ENCODE measurements at places on chromosomes 13 and 19.
A peak's percentile ranks its signal among the peaks of the same experiment; 100 is the strongest.

- H3K27me3 ChIP-seq, result no peaks in the 10 kb centered on the region
- no peak overlapping the region for H3K27ac ChIP-seq
- H3K4me3 ChIP-seq, result no peak overlapping the region
- H3K36me3 ChIP-seq, result no peaks in the 10 kb centered on the region
- no peak for DNase-seq
These were observed 54.1 kb upstream of the SLITRK6 start for GRCh38 chr13:85853161-85853894.

DNA sequence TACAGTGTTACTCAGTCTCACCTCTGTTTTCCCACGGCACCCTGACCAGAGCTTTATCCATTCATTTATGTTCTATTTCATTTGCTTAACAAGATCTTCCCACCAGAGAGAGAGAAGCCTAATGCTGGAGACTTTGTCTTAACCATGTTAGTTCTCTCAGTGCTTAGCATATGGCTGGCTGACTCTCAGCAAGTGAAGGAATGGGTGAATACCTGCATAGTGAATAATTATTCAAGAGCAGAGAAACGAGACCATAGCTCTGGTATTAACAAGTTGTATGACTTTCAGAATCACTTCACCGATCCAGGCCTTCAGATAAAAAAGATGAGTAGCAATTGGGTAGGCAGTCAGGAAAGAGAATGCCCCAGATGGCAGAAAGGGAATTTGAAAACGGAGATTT is 686.3 kb downstream of the LIG4 start:
- H3K27ac ChIP-seq, result no peak overlapping the region
- no peaks in the 10 kb centered on the region for H3K36me3 ChIP-seq
- no peaks in the 10 kb centered on the region for H3K4me1 ChIP-seq
- H3K27me3 ChIP-seq, result no peaks in the 10 kb centered on the region

- H3K27ac ChIP-seq, result no peak overlapping the region
- H3K4me1 ChIP-seq, result no peaks in the 10 kb centered on the region
- H3K4me3 ChIP-seq, result no peak overlapping the region
- no peak for DNase-seq
- H3K36me3 ChIP-seq, result no peaks in the 10 kb centered on the region
- no peaks in the 10 kb centered on the region for H3K27me3 ChIP-seq
These were observed 494.0 kb downstream of the LIG4 start for GRCh38 chr13:107721125-107721869.

DNA sequence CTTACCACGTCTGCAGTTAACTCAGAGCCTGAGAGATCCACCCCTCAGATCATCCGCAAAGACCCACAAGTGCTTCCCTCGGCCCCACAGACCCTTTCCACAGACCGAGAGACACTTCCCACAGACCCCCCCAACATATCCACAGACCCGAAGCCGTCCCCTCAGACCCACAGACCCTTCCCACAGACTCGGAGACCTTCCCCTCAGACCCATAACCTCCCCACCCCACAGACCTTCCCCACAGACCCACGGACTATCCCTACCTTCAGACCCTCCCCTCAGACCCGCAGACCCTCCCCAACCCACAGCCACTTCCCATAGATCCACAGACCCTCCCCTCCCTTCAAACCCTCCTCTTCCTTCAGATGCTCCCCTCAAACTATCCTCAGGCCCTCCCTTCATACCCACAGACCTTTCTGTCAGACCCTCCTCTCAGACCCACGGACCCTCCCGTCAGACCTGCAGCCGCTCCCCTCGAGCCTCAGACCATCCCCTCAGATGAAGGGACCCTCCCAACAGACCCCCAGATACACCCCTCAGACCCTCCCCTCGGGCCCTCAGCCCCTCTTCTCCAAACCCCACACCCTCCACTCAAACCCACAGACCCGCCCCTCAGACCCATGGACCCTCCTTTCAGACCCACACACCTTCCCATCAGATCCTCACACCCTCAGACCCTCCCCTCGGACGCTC is 20.1 kb upstream of the TFDP1 start:
- H3K4me1 ChIP-seq, result no peaks in the 10 kb centered on the region
- H3K27me3 ChIP-seq, result no peaks in the 10 kb centered on the region
- no peak overlapping the region for H3K4me3 ChIP-seq
- no peak for DNase-seq

GRCh38 chr19:52648336-52649016 is 10.3 kb upstream of the ZNF83 start:
- H3K27me3 ChIP-seq, result no peaks in the 10 kb centered on the region
- no peak for DNase-seq
- H3K4me1 ChIP-seq, result no peaks in the 10 kb centered on the region

GRCh38 chr13:25455146-25455545 is 83.4 kb downstream of the ATP8A2 start:
- DNase-seq, result no peak
- H3K27me3 ChIP-seq, result peaks cover 3% of the 10 kb centered on the region
- H3K4me1 ChIP-seq, result no peaks in the 10 kb centered on the region
- no peak overlapping the region for H3K4me3 ChIP-seq
- H3K36me3 ChIP-seq, result no peaks in the 10 kb centered on the region

GRCh38 chr13:77503398-77503797 is 32.1 kb upstream of the SCEL start:
- H3K27ac ChIP-seq, result no peak overlapping the region
- H3K36me3 ChIP-seq, result no peaks in the 10 kb centered on the region
- H3K4me3 ChIP-seq, result no peak overlapping the region
- peaks cover 9% of the 10 kb centered on the region for H3K4me1 ChIP-seq

DNA sequence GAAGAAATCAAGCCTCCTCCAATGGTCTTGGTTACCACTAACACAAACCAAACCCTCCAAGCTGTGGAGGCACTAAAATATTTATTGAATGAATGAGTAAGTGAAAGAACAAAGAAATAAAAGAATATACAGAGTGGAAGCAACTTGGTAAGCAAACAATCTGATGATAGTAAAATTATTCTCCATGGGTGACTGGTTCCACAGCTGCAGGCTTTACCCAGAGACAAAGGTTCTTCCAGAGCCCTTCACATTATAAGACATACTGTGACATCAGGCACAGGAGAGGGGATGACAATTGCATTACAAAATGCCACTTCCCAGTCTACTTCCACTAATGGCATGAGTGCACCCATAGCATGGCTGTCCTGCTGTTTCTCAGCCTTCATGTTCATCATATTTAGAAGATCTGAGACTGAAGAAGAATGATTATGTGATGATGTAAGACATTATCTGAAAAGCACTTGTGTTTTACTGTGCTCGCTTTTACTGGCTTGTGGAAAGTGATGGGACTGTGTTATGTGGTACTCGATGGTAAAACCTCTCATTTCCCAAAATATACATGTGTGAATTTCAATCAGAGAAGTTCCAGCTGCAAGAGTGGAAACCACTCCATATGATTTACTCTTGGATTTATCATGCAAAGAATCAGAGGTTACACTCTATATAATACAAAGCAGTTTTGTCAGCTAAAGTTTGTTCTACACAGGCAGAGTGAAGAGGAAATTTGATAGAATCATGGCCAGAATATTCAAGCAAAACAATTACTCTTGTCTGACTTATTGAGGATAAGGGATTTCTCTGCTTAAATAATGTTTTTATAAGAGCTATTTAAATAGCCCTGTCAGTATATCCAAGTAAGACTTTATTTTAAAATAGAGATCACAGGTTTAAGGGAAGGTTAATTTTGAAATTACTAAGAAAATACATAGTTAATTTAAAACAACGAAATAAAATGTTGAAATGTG is 220.2 kb upstream of the NBEA start:
- no peaks in the 10 kb centered on the region for H3K27me3 ChIP-seq
- no peaks in the 10 kb centered on the region for H3K36me3 ChIP-seq
- H3K4me3 ChIP-seq, result no peak overlapping the region
- H3K4me1 ChIP-seq, result no peaks in the 10 kb centered on the region
- H3K27ac ChIP-seq, result no peak overlapping the region

- no peaks in the 10 kb centered on the region for H3K4me1 ChIP-seq
- H3K27ac ChIP-seq, result no peak overlapping the region
- no peaks in the 10 kb centered on the region for H3K36me3 ChIP-seq
- H3K27me3 ChIP-seq, result no peaks in the 10 kb centered on the region
- DNase-seq, result no peak
- no peak overlapping the region for H3K4me3 ChIP-seq
These were observed 165.1 kb upstream of the PRR20A start for GRCh38 chr13:56975647-56976046.

DNA sequence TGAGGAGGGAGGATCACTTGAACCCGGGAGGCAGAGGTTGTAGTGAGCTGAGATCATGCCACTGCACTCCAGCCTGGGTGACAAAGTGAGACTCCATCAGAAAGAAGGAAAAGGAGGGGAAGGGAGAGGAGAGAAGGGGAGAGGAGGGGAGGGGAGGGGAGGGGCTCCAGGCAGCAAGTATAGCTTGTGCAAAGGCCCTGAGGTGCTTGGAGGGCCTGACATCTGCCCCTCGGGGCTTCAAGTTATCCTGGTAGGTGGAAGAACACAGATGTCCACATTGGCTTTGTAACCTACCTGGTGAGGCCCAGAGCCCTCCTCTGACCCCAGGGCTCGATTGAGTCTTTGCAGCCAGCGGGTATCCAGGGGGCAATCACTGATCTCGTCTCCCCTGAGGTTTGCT is 11.5 kb upstream of the ZNRF4 start:
- no peak overlapping the region for H3K27ac ChIP-seq
- DNase-seq, result no peak
- H3K36me3 ChIP-seq, result no peaks in the 10 kb centered on the region
- H3K27me3 ChIP-seq, result no peaks in the 10 kb centered on the region
- no peaks in the 10 kb centered on the region for H3K4me1 ChIP-seq

DNA sequence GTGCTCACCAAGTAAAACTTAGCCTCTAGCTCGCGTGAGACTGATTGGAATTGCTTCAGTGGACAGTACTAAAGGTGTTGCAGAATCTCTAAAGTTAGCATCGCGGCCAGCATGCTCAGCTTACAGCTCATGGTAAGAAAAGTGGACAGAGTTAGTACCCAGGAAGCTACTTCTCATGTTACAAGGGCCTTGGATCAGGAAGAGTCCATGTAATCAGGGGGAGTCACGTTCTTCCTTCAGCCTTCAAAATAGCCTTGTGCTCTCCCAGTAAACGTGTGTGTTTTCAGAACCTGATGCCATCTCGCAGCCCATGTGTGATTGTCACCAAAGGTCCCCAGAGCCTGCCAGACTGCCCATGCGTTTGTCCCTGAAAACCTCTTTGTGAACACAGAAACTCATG is 195.8 kb upstream of the RNF113B start:
- no peak overlapping the region for H3K27ac ChIP-seq
- no peaks in the 10 kb centered on the region for H3K36me3 ChIP-seq
- H3K4me1 ChIP-seq, result peaks cover 4% of the 10 kb centered on the region
- DNase-seq, result peak; percentile 55

DNA sequence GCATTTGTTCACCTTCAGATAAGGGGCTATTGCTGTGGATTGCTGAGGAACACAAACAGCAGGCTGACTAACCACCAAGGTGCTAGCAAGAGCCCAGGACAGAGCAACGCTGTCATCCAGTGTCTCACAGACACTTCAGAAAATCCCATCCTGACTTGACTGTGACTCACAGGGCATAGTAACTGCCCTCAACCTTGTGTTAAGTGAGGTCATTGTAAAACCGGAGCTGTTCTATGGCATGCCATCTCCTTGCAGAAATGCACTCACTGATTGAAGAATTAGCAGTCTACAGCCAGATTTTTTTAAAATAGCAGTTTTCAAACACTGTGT is 51.1 kb downstream of the TNFRSF19 start:
- DNase-seq, result no peak
- no peaks in the 10 kb centered on the region for H3K36me3 ChIP-seq
- H3K27me3 ChIP-seq, result no peaks in the 10 kb centered on the region
- H3K4me3 ChIP-seq, result no peak overlapping the region

DNA sequence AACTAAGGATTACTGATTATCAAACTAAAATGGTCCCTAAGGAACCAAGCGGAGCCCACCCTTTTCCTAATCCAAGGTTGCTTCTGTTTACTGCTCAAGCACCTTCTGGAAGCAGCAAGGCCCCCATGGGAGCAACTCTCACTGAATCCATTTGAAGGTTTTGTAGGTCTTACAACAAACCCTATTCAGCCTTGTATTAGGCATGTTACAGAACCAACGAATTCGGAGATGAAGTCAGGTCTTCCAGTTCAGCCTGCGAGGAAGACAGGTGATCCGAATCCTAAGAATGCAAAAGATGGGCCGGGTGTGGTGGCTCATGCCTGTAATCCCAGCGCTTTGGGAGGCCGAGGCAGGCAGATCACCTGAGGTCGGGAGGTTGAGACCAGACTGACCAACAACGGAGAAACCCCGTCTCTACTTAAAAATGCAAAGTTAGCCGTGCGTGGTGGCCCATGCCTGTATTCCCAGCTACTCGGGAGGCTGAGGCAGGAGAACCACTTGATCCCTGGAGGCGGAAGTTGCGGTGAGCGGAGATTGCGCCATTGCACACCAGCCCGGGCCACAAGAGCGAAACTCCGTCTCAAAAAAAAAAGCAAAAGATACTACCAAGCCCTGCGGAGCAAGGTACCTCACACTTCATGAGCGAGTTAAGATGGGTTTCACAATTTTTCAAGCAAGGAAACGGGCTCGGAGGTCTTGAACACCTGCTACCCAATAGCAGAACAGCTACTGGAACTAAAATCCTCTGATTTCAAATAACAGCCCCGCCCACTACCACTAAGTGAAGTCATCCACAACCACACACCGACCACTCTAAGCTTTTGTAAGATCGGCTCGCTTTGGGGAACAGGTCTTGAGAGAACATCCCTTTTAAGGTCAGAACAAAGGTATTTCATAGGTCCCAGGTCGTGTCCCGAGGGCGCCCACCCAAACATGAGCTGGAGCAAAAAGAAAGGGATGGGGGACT is 609 bp downstream of the ZAR1L start:
- H3K36me3 ChIP-seq, result peaks cover under 1% of the 10 kb centered on the region
- no peaks in the 10 kb centered on the region for H3K27me3 ChIP-seq
- peak; percentile 79 for DNase-seq
- peak overlapping the region; percentile 99 for H3K27ac ChIP-seq
- H3K4me3 ChIP-seq, result peak overlapping the region; percentile 73

DNA sequence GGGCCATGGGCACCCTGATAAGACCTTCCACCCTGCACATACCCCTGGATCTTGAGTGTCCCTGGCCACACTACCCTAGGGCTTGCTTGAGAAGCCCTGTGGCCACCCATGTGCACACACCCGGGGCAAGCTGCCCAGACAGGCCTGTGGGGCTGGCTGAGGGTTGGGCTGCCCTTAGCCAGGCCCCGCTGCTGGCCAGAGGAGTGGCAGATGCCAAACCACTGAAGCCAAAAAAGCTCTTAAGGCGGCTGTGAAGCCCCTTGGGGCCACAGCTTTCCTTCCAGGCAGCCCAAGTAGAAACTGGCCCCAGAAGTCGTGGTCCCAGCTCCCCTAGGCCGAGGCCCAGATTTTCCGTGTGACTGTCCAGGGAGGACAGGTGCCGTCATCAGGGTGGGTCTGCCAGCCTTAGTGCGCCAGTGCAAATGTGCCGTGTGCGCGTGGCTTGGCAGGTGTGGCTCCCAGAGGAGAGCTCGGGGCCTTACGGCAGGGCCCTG is 14.8 kb downstream of the CEBPG start:
- no peak overlapping the region for H3K4me3 ChIP-seq
- H3K27me3 ChIP-seq, result no peaks in the 10 kb centered on the region
- no peak overlapping the region for H3K27ac ChIP-seq
- DNase-seq, result no peak
- peaks cover 24% of the 10 kb centered on the region for H3K4me1 ChIP-seq
- H3K36me3 ChIP-seq, result no peaks in the 10 kb centered on the region
